ENCODE measurements at places on chromosomes 12 and 14.

- DNase-seq: no peak
Measured at GRCh38 chr14:96221841-96222240, 17.2 kb downstream of the BDKRB2 start.

- no peak for DNase-seq
Measured at GRCh38 chr14:75915045-75915444, 66.8 kb downstream of the TGFB3 start.

- DNase-seq: no peak
Measured at GRCh38 chr12:71455028-71455737, 15.6 kb downstream of the LGR5 start.

- DNase-seq: no peak
Measured at GRCh38 chr12:116594325-116595038, 35.3 kb downstream of the MAP1LC3B2 start.

- DNase-seq: no peak
Measured at GRCh38 chr14:81831128-81831820, 297.6 kb upstream of the SEL1L start.

DNA sequence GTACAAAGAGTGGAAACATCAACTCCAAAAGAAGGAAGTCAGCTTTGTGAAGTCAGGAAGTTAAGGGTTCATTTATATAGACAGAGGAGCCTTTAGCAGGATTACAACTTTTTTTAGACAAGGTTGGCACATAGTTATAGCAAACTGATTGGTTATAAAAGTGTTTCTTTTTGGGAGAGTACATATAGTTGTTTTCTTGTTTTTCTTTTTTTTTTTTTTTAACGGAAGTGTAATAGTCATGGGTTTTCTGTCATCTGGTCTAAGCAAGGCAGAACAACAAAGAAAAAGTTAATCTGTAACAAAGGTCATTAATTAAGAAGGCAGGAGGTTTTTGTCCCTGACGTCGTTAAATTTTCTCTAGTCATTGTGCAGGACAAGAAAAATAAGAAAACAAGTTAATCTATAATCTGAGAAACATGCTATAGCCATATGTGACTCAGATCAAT, 13.0 kb upstream of the MFAP5 start:
- DNase-seq: no peak

- no peak for DNase-seq
Measured at GRCh38 chr14:51307551-51307950, 67.5 kb downstream of the TMX1 start.

GRCh38 chr14:99548255-99548654, 55.8 kb downstream of the CCDC85C start:
- no peak for DNase-seq

DNA sequence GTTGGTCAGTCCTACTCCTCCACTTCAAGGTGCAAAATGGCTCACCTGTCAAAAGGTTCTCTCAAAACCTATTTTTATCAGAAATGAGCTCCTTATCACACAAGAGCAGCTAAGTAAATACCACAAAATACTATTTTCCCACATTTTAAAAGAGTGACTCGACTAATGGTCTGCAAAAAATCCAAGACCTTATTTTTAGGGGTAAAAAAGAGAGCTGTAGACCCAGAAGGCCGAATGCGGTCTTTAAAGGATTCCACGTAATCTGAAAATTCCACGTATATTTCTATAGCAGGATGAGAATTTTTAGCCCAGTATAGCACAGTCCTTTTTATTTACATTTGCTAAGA, 3.8 kb downstream of the C14orf93 start:
- DNase-seq: no peak

- no peak for DNase-seq
Measured at GRCh38 chr14:69055999-69056788, 77.1 kb upstream of the ACTN1 start.

GRCh38 chr14:59566725-59567124, 9.9 kb downstream of the CCDC175 start:
- no peak for DNase-seq

- DNase-seq: peak; percentile 2
Measured at GRCh38 chr14:34227834-34228649, 234.0 kb downstream of the SPTSSA start.

DNA sequence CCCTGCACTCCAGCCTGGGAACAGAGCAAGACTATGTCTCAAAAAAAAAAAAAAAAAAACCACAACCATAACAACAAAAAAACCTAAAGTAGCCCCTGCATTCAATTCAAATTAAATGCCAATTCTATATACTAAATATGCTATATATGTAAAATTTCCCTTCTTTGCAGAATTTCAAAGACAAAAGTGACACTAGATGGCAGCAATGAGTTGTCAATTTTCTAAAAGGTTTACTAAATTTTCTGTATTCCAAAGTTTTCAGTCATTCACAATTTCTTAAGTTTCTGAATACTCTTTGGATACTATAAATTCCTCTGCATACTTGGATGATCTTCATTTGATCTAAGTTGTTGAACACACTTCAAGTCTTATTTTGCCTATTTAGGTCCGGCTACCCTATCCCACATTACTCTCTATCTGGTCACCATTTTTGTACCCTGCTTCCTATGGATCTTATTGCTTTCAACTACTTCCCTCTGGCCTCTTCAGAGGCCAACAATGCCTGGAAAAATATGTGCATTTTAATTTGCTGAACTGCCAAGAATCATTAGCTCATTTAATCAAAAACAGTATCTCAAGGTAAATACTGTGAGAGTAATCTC, 27.9 kb downstream of the HNRNPC start:
- DNase-seq: no peak

DNA sequence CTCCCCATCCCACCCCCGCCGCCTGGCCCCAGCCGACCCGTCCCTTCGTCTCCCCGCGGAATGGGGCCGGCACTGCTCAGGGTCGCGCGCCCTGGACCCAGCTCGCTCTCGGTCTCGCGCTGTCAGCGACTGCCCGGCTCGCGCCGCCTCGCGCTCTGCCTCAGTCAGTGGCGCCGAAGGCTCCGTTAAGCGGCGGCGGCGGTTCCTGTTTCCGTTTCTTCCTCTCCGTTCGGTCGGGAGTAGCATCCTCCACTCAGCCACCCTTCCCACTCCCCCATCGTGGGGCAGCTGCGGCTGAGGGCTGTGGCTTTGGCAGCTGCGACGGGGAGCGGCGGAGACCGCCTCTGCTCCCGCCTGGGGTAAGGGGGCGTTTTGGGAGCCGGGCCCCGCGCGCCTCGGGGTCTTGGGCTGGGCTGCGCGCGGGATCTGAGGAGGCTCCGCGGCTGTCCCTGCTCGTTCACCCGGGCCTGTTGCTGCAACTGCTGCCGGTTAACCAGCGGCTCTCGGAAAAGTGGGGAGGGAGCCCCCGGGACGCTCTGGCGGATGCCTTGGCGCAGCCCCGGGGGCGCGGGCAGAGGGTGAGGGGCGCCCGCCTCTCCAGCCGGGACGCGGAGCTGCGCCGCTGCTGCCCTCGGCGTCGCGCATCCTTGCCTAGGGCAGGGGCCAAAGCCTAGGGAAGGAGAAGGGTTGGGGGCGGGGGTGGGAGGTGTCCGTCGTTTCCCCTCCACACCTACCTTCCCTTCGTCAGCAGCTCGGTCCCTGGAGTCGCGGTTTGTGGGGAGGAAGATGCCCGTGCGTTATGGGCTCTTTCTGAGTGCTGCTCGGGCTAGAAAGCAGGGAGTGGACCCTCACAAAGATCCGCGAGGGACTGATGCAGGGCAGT, 567 bp downstream of the FUT8 start:
- DNase-seq: no peak

- no peak for DNase-seq
Measured at GRCh38 chr12:131114942-131115584, 161.4 kb downstream of the ADGRD1 start.

DNA sequence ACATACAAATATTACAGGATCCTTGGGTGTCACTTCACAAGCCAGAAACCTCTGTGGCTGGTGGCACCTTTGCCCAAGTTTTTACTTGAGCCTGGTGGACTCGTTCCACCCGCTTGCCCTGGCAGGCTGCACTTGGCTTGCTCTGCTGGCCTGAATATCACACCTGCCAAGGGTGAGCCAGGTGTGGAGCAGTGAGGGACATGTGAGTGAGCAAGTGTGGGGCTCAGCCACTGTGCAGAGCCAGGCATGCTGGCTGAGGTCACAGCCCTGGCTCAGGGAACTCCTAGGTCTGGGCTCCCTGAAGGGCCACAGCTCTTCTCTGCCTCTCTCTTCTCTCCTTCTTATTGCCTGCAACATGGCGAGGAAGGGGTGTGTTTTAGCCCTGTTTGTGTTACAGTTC, 82.0 kb downstream of the SLC16A7 start:
- DNase-seq: no peak

DNA sequence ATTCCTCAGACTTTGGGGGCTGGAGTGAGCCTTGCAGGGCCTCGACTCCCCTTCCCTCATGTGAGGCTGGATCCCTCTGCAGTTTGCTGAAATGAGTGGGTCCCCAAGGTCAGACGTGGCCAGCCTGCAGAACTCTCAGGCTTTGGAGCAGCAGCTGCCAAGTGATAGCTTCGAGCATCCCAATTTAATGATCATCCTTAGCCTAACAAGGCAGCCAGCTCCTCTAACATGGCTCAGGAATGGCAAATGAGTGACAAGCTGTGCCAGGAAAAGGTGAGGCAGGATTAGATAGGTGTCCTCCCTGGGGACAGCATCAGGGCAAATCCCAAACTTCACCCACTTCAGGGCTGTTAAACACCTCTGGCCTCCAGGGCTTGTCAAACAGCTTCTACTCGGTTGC, 130.7 kb upstream of the PWP1 start:
- DNase-seq: no peak

- DNase-seq: peak; percentile 43
Measured at GRCh38 chr12:67441736-67442346, 172.7 kb downstream of the CAND1 start.

DNA sequence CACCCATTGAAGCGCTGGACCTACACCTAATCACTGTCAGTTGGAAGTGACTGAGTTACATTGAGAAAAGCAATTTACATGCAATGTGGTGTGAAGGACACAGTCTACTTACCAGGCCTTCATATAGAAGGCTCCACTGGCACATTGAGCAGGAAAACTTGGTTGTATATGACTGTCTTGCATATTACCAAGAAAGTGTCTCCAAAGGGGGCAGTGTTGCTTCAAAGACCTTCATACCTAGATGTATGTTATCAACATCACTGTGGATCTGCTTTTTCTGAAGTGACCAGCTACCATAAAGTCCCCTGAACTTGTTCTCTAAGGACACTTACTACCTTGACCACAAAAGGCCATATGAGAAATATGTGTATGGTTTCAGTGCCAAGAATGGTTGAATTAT, 64.1 kb downstream of the NELL2 start:
- DNase-seq: no peak

DNA sequence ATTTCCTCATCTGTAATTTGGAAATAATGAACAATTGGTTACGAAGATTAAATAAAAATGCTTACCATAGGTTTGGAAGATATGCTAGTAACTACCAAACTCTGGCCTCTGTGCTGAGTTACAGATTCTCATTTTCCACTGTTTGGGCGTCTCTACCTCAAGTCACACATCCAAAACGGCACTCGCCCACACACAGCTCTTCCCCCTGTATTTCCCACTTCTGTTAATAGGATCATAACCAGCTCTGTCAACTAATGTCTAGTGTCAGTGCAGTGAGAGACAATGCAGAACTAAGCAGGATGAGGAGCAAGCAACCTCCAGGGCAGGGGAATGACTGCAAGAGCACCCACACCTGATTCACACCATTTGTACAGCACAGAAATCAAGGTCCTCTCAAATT, 10.9 kb upstream of the SYCP3 start:
- no peak for DNase-seq

- no peak for DNase-seq
Measured at GRCh38 chr12:56749853-56750252, 2.3 kb downstream of the PRIM1 start.

DNA sequence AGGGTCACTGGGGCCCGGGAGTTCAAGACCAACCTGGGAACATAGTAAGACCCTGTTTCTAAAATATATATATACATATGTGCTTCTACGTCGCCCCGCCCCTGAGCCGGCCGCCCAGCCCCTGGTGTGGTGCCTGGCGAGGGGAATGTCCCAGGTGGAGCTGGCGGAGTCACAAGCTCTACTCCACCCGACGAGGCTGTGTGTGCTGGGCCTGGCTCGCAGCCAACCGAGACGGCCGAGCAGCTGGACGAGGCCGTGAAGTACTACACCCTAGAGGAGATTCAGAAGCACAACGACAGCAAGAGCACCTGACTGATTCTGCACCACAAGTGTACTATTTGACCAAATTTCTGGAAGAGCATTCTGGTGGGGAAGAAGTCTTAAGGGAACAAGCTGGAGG, 22.1 kb upstream of the ITPK1 start:
- no peak for DNase-seq

DNA sequence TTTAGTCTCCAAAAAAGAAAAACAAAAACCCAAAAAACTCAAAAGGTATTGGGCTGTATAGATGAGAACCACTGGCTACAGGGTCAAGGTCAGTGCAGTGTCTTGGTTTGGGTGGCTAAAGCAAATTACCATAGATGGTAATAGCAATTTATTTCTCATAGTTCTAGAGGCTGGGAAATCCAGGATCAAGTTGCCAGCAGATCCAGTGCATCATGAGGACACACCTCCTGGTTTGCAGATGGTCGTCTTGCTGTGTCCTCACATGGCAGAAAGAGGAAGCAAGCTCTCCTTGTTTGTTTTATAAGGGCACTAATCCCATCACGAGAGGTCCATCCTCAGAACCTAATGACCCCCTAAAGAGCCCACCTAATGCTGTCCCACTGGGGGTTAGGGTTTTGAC, 11.2 kb downstream of the COX14 start:
- DNase-seq: no peak

DNA sequence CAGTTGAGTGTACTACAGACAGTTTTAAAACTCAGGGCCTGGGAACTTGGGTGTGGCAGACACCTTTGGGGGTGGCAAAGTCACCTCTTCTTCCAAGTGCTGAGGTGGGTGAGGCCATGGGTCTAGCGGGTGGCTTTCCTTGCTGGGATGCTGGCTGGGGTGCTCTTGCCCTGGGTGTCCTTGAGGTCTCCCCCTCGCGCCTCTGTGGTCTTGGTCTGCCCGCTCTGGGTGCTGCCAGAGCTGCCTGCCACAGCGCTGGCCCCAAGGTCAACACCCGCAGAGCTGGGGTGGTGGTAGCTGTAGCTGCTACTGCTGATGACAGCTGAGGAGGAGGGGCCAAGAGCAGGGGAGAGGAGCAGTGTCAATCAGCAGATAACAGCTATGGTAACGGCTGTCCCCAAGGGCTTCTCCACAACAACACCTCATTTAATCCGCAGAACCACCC, 6.8 kb downstream of the KRT74 start:
- peak; percentile 30 for DNase-seq

DNA sequence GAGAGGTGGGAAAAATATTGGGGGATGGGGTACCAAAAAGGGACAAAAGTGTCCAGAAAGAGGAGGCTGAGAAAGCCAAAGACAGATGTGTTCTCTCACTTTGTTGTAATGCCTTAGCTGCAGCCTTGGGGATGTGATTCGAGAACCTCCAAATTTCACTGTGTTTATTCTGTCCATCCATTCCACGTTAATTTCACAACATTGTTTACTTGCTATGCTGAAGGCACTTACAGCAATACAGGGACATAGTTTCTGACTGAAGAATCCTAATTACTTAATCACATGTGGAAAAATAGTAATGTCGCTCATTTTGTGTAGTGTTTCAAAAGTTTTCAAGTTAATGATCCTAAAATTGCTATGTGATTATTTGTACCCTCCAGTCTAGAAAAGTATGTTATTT, 146.2 kb upstream of the SLC38A2 start:
- no peak for DNase-seq

GRCh38 chr12:65740873-65741600, 83.2 kb upstream of the HMGA2 start:
- peak; percentile 13 for DNase-seq
